Right ventricle myocardium superior (tissue), 1 donor: ENCODE measurements at places on chromosomes 2 and 18. TPM values are rescaled to one million over a fixed set of nuclear protein-coding genes. Genes with fewer than 3 reads are reported as not detected.

Gene TFPI
- total RNA-seq: 24.3 TPM

Gene CFAP221
- 0.67 TPM for total RNA-seq

Gene ZSWIM2
- not detected for total RNA-seq

Gene ANKRD23
- 10.6 TPM for total RNA-seq

Gene NMS
- not detected for total RNA-seq

Gene ICOS
- not detected for total RNA-seq

Gene BOLA3
- total RNA-seq: 89.6 TPM

Gene COL6A3
- total RNA-seq: 64.9 TPM

Gene IL1R1
- total RNA-seq: 21.1 TPM

Gene ATP8B1
- total RNA-seq: 5.9 TPM

Gene STAT4
- total RNA-seq: 0.70 TPM

DNA sequence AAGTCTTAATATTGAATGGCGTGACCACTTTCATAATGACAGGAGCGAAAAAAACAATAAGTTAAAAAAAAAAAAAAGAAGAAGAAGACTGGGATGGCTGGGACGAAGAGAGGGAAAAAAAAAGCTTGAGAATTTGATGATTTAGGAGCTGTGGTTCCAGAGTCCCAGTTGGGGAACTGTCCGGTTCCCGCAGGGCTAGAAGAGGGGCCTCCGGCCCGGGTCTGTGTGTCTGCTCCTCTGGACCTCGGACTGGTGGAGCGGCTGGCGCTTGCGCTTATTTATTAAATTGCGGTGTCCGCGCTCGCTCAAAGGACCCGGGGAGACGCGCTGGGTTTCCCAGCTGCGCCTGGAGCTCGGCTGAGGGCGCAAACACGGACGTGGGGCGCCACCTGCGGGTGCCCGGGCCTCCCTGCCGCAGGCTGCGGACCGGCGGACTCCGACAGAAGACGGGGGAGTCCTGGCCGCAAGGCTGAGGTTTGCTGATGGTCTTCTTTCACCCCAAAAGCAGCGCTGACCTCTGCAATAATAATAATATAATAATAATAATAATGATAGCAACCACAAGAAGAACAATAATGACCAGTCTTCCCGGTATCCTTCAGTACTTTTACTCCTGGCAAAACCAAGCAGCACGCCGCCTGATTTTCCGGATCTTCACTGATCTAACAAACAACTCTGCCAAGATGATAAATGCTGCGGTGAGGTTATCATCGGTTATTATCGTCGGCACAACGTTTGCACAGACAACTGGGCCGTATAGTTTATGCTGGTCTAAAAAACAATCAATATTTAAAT lies at the start of gene CBLN2:
CBLN2 (minus strand) TSS at position 251 of the 795 bp plus-strand sequence. CDS start 2,182 bp downstream, outside the sequence.
- DNase-seq: peak; percentile 40

DNA sequence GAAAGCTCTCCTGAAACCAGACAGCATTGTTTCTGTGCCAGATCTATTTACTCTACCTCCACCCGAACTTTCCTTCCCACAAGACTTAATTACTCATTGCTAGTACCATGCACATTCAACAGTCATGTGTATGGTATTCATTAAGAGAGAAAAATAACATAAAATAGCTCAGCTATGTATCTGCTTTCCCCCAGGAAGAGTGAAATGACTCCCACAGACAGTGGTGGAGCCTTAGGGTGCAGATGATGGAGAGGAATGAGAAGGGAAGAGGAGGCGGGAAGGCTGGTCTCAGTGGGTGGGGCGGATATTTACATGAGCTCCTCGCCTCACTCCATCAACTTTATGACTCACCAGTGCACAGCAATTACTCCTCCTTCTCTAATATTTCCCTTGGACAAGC lies 724.5 kb downstream of the EPHA4 start:
- DNase-seq: no peak

DNA sequence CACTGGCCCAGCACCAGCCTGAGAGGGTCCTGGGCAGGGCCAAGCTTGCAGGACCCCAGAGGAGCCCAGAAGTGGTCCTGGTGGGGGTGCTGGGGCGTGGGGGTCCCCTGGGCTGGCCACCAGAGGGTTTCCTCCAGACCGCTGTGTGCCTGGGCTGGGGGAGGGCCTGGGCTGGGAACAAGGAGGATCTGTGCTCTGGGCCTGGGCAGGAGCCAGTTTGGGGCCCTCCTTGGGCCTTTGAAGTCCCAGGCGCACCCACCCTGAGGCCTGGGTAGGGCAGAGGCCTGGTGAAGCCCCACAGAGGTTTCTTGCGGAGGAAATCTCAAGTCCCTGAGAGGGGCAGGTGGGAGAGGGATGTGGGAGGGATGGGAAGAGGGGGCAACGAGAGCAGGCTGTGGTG lies 63.4 kb upstream of the GPC1 start:
- DNase-seq: no peak

DNA sequence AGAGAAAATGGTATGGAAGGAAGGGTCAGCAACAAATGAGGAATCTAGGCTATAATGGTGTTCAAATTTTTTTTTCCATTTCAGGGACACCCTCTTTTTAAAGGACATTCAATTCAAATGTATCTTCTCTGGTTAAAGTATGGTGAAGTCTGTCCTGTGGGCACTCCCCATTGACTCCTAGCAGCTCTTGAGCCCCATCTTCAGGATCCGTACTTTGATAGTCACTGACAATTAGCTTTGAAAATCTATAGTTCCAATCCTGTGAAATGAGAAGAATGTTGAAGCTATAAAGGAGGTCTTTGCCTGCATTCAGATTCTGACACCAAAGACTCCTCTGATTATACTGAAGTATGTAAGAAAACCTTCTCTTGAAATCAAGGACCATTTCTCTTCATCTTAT lies 43.3 kb downstream of the KCNH7 start:
- no peak for DNase-seq

DNA sequence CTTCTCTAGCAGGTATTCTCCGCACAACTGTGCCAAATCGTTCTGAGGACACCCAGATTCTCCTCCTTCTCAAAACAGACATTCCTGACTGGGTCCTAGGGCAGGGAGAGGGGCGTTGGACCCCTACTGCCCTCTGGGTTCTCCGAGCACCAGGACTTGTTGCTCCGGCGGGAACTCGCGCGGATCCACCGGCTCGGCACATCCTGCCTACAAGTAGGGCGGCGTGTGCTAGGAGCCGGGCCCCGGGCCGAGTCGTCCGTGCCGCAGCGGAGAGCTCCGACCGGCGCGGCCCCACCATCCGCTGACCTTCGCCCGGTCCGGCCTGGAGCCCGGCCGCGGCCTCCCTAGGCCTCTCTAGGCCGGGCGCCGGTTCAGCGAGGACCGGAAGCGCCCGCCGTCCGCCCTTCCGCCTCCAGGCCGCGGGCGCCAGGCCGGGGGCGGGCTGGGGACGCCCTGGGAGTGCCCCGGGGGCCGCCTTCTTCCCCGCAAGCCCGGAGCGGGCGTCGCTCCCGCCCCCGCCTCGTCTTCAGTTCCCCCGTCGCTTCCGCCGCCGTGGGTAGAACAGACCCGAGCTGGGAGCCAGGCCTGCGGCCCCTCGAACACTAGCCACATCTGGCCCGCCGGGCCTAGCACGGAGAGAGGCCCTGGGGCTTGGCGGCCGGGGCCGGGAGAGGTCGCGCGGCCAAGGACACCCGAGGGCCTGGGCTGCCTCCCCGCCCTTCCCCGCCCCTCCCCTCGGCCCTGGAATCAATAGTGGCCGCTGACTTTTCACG lies 7.6 kb upstream of the ONECUT2 start:
- DNase-seq: no peak

DNA sequence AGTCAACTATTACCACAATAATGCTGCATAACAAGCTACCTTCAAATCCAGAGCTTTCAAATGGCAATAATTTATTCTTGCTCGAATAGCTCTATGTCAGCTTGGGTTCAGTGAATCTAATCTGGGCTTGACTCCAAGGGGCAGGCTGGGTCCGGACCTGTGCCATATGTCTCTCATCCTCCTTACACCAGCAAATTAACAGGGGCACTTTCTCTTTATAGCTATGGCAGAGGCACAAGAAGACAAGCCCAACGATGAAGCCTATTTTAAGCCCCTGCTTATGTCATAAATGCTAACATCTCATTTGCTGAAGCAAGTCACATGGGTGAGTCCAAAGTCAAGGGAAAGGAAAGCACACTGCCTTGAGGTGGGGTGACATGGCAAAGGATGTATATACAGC lies 13.3 kb upstream of the ZNF521 start:
- DNase-seq: no peak

GRCh38 chr2:14148216-14148615 lies 484.3 kb upstream of the LRATD1 start:
- DNase-seq: no peak

GRCh38 chr18:79544386-79544963 lies 135.1 kb upstream of the CTDP1 start:
- no peak for DNase-seq

GRCh38 chr18:47748847-47749599 lies 181.4 kb downstream of the SMAD2 start:
- DNase-seq: peak; percentile 90

GRCh38 chr2:19409046-19409445 lies 50.6 kb upstream of the OSR1 start:
- no peak for DNase-seq

DNA sequence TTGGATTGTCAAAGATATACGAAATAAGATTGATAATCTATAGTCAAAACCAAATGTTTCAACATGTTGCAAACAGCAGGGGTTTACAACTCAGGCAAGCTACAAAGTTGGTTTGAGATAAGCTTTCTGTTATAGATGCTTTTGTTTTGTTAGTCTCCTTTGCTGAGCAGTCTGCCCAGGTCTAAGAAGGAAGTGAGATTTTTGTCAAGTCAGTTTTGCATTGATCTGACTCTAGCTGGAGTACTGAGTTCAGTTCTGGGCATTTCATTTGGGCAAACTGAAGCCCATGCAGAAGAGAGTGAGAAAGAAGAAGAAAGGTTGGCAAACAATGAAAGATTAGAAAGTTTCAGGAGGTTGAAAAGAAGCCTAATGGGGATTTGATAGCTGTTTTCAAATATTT lies 983.0 kb upstream of the SLC39A10 start:
- no peak for DNase-seq

GRCh38 chr2:103739186-103739585 lies 977.4 kb downstream of the TMEM182 start:
- DNase-seq: no peak

DNA sequence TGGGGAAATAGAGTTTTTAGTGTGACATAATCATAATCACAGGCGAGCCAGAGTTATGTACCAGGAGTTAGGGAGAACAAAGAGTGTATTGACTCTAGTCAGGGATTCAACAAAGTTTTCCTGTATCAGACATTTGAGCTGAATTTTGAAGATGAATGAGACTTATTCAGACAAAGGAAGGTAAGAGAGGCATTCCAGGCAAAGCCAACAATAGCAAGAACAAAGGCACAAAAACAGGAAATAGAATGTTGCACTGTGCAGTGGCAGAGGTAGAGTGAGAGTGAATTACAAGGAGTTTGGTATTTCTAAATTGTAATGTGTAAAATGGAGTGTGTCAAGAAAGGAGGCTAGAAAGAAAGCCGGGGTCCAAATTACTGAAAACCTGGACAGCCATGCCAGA lies 156.2 kb downstream of the CCDC148 start:
- no peak for DNase-seq

- no peak for DNase-seq
These were observed 236.4 kb downstream of the PLCL1 start for GRCh38 chr2:198040835-198041234.

DNA sequence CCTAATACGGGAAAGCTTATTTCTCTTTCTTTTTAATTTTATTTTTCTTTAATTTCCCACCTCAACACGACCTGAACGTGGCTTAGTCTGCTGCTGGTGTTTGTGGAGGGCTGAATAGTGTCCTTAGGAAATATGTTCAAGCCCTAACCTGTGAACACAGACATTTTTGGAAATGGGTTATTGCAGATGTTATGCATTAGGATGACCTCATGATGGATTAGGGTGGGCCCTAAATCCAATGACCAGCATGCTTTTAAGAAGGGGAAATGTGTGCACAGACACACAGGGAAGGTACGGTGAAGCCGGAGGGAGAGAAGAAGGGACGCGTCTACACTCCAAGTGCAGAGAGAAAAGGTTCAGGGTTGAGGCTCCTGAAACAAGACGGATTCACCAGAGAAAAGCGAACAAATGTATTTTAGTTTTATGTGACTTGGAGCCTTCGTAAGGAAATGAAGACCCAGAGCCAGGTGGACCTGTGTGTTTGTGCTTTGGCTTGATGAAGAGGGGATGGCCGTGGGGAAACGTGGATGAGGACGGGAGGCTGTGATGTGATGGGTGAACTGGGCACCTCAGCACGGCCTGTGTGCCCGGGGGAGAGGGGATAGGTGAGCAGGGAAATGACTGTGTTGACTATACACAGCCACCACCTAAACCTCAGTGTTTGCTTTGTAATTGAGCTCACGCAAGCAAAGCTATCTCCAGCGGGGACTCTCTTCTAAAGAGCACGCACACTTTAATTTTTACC lies 37.5 kb downstream of the RTP5 start:
- DNase-seq: no peak

GRCh38 chr2:80489717-80490116 lies 185.2 kb upstream of the LRRTM1 start:
- no peak for DNase-seq
